ENCODE measurements at places on chromosomes 3 and 15.

- DNase-seq: peak; percentile 2
These were observed 58.8 kb downstream of the ARHGAP31 start for GRCh38 chr3:119352863-119353527.

DNA sequence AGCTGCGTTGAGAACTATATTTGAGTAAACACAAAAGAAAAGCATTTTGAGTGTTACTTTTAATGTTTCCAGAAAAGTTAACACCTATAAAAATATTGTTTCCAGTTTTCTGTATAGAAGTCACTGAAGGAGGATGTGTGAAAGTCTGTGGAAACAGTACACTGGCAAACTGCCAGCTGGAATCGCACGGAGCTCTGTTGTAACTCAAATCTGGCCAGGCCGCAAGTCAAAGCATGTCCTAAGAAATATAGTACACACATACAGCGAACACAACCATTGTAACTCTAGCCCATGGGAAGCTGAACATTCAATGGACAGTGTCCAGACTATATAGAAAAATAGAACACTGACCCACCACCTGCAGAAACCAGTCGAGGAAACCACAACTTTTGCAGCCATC is 657.2 kb downstream of the FHIT start:
- DNase-seq: no peak

DNA sequence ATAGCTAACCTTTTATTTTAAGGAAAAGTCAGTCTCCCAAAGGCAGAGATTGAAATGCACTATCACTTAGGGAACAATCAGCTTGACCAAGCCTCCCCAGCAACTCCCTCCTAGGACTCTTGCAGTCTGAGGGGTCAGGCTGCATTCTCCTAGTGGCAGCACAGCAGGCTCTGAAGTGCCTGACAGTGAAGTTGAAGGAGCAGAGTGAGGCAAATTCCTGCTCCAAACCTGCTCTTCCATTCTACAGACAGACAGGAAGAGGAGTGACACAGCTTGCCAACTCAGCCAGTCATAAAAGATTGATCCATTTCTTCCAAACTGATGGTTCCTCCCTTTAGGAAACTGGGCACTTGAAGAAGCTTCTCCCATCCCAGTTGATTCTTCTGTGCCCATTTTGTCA is 43.9 kb upstream of the SMAD3 start:
- DNase-seq: no peak

DNA sequence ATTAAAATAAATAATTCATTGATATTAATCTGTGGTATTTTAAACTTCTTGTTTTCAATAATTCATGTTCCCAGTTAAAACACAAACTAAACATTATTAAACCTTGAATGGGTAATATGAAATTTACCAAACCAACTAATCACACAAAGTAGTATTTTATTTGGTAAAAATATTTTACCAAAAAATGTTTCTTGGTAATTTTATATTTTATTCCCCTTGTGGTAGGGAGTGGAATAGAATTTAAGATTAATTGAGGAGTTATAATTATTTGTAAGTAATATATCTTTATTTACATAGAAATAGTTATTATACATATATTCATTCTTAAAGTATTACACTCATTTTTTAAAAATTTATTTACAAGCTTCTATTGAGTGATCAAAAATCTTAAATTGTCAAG is 1350.9 kb downstream of the OTOL1 start:
- no peak for DNase-seq

GRCh38 chr15:56729561-56729960 is 3.7 kb downstream of the ZNF280D start:
- DNase-seq: no peak

DNA sequence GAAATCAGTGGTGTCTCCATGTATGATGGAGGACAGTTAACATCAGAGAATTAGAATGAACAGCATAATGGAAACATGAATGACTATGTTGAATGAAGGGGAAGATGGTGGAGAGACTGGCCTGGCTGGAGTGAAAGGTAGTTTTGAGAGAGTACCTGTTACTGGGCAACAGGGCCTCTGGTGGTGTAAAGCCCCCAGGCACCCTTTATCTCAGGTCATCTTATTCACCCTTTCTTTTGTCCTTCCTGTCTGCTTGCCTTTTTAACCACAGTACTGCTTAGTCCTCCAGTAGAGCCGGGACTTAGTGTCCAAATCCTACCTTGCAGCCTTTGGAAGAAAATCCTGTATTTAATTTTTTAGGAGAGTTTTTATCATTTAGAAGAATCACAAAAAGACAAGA is 6.2 kb downstream of the IREB2 start:
- no peak for DNase-seq

- no peak for DNase-seq
These were observed 440.3 kb upstream of the DPH6 start for GRCh38 chr15:35986191-35986721.

- no peak for DNase-seq
These were observed 39.9 kb upstream of the TBL1XR1 start for GRCh38 chr3:177237206-177237605.
